Activated CD8-positive, alpha-beta T cell treated with anti-CD3 and anti-CD28 coated beads, Interleukin-2, amount 10 ng/mL, durations not matched to agents 7 days and 5 days (primary cell): ENCODE measurements at places on chromosomes 11 and 22. TPM values are rescaled to one million over a fixed set of nuclear protein-coding genes. Genes with fewer than 3 reads are reported as not detected.

The OR5AS1 gene
- not detected for total RNA-seq

The KLHL35 gene
- 0.31 TPM for total RNA-seq

- H3K36me3 ChIP-seq = peaks cover 18% of the 10 kb centered on the region
- no peak overlapping the region for H3K27ac ChIP-seq
- H3K4me3 ChIP-seq = peak overlapping the region; percentile 6
These were observed 3.2 kb downstream of the FUT4 start for GRCh38 chr11:94546886-94547285.

- H3K27ac ChIP-seq = no peak overlapping the region
- H3K4me3 ChIP-seq = no peak overlapping the region
- peaks cover 35% of the 10 kb centered on the region for H3K4me1 ChIP-seq
- peaks cover 5% of the 10 kb centered on the region for H3K27me3 ChIP-seq
- no peaks in the 10 kb centered on the region for H3K36me3 ChIP-seq
- no peak for DNase-seq
These were observed 12.6 kb downstream of the UPB1 start for GRCh38 chr22:24507716-24508115.

DNA sequence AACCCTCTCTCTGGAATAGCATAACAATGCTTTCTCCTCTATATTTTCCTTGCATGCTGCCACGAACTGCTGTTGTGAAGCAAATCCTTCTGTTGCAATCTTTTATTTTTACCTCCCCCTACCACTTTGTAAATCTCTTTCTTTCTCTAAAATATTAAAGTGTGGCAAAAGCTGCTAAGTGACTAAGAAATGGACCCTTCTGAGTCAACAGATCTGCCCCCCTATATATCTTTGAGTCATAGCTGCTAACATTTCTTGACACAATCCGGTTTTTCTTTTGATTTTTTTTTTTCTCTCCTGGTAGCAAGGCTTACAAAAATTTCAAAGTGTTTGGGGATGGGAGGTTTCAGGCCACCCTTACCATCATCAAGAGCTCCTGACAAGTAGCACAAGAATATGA lies 39.0 kb upstream of the KIRREL3 start:
- no peak overlapping the region for H3K4me3 ChIP-seq
- DNase-seq = no peak
- H3K27me3 ChIP-seq = no peaks in the 10 kb centered on the region
- H3K4me1 ChIP-seq = no peaks in the 10 kb centered on the region
- no peaks in the 10 kb centered on the region for H3K36me3 ChIP-seq
- no peak overlapping the region for H3K27ac ChIP-seq

- no peaks in the 10 kb centered on the region for H3K36me3 ChIP-seq
- peaks cover 3% of the 10 kb centered on the region for H3K27me3 ChIP-seq
- H3K4me1 ChIP-seq = no peaks in the 10 kb centered on the region
These were observed 51.7 kb upstream of the ME3 start for GRCh38 chr11:86724137-86724536.

DNA sequence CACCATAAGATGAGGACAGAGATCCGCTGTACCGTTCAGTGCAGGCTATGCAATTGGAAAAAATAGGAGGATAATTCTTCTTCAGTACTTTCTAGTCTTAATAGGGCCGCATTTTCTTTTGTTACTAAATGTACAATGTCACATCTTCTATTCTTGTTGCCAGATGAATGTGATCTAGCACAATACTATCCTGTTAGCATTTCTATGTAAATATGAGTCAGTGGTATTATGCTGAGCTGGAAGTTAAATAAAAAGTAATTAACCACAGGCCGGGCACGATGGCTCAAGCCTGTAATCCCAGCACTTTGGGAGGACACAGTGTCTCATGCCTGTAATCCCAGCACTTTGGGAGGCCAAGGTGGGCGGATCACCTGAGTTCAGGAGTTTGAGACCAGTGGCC lies 24.4 kb upstream of the BIRC3 start:
- H3K27me3 ChIP-seq = no peaks in the 10 kb centered on the region
- H3K27ac ChIP-seq = no peak overlapping the region
- peaks cover 35% of the 10 kb centered on the region for H3K4me1 ChIP-seq
- H3K36me3 ChIP-seq = no peaks in the 10 kb centered on the region
- H3K4me3 ChIP-seq = no peak overlapping the region

GRCh38 chr11:130706572-130706971 lies 209.7 kb downstream of the SNX19 start:
- no peak overlapping the region for H3K27ac ChIP-seq
- no peak for DNase-seq
- H3K36me3 ChIP-seq = no peaks in the 10 kb centered on the region
- H3K4me1 ChIP-seq = no peaks in the 10 kb centered on the region

- peak overlapping the region; percentile 93 for H3K27ac ChIP-seq
- H3K4me1 ChIP-seq = peaks cover 8% of the 10 kb centered on the region
- no peaks in the 10 kb centered on the region for H3K27me3 ChIP-seq
- DNase-seq = no peak
These were observed 14.0 kb downstream of the MICALL1 start for GRCh38 chr22:37920126-37920525.

DNA sequence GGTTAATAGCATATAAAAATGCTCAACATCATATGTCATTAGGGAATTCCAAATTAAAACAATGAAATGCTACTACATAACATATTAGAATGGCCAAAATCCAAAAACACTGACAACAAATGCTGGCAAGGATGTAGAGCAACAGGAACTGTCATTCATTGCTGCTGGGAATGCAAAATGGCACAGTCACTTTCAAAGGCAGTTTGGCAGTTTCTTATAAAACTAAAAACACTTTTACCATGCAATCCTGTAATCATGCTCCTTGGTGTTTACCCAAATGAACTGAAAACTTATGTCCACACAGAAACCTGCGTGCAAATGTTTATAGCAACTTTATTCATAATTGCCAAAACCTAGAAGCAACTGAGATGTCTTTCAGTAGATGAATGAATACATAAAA lies 105.1 kb downstream of the ARHGAP32 start:
- H3K4me3 ChIP-seq = no peak overlapping the region
- no peaks in the 10 kb centered on the region for H3K36me3 ChIP-seq
- no peaks in the 10 kb centered on the region for H3K27me3 ChIP-seq
- no peak overlapping the region for H3K27ac ChIP-seq
- no peaks in the 10 kb centered on the region for H3K4me1 ChIP-seq

DNA sequence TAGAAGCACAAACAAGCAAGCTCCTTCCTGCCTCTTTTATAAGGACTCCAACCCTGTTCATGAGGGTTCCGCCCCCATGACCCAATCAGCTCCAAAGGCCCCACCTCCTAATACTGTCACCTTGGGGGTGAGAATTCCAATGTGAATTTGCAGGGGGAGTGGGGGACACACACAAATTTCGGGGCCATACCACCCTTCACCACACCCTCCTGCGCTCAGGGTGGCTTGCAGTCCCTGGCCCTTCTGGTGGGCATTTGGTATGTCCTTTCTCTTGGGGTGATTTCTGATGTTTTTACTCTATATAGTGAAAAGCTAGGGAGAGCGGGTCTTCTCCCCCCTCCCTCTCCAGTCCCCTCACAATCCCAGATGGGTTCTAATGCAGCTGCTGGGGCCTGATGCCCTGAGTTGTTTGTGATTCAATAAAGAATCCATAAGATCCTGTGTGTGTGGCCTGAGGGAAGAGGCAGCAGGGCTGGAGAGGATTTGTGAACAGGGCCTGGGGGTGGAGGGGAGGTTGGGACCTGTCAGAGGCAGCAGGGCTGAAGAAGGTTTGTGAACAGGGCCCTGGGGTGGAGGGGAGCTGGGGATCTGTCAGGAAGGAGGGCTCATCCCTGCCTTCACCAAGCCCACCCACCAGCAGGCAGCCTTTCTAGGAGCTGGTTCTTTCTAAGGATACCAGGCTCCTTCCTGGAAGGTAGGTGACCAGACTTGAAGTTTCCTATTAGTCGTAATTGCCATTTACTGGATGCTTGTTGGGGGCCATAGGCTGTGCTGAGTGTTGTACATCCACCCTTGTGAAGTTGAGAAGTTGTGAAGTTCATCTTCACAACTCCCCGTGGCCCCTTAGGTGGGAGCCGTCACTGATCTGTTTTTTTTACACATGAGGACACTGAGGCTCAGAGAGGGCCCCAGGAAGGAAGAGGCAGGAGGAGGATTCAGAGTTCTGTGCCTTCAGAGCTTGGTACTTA lies 7.9 kb downstream of the SLC35C1 start:
- H3K36me3 ChIP-seq = peaks cover 25% of the 10 kb centered on the region
- no peaks in the 10 kb centered on the region for H3K27me3 ChIP-seq
- H3K4me1 ChIP-seq = peaks cover 24% of the 10 kb centered on the region

DNA sequence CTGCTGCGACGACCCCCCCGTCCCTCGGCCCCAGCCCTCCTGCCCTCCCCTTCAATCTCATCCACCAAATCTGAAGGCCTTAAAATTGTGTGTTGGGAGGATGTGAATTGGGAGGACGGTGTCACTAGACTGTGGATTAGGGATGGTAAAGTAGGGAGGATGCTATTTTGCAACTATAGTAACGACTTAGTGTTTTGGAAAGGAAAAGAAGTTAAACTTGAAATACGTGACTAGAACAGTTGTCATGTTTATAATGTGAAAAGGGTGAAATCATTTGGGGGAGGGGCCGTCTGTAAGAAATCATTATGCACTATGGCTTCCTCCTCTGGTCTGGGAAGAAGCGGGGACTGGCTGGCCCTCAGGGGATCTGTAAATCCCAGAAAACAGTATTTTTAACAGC lies 43.4 kb upstream of the NNMT start:
- H3K4me1 ChIP-seq = peaks cover 4% of the 10 kb centered on the region
- no peak for DNase-seq
- no peaks in the 10 kb centered on the region for H3K27me3 ChIP-seq
- H3K36me3 ChIP-seq = no peaks in the 10 kb centered on the region
- H3K4me3 ChIP-seq = no peak overlapping the region

DNA sequence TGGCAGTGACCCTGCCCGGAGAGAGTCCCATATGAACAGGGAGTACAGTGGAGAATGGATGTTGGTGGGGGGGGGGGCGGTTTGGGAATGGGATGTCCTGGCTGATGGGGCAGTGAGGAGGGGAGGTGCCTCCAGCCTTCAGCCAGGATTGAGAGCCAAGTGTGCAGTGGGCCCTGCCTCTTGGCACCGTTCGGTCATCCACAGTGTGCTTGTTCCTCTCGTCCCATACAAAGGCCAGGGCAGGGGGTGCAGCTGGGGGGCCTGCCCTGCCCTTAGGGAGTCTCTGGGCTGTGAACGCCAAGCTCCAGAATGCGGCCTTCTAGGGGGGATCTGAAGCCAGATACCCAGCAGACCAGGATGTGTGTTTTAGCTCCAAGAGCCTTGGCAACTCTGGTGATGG lies 34.0 kb downstream of the KCNC1 start:
- H3K36me3 ChIP-seq = no peaks in the 10 kb centered on the region
- no peaks in the 10 kb centered on the region for H3K27me3 ChIP-seq
- no peak overlapping the region for H3K4me3 ChIP-seq
- H3K27ac ChIP-seq = no peak overlapping the region
- no peaks in the 10 kb centered on the region for H3K4me1 ChIP-seq

DNA sequence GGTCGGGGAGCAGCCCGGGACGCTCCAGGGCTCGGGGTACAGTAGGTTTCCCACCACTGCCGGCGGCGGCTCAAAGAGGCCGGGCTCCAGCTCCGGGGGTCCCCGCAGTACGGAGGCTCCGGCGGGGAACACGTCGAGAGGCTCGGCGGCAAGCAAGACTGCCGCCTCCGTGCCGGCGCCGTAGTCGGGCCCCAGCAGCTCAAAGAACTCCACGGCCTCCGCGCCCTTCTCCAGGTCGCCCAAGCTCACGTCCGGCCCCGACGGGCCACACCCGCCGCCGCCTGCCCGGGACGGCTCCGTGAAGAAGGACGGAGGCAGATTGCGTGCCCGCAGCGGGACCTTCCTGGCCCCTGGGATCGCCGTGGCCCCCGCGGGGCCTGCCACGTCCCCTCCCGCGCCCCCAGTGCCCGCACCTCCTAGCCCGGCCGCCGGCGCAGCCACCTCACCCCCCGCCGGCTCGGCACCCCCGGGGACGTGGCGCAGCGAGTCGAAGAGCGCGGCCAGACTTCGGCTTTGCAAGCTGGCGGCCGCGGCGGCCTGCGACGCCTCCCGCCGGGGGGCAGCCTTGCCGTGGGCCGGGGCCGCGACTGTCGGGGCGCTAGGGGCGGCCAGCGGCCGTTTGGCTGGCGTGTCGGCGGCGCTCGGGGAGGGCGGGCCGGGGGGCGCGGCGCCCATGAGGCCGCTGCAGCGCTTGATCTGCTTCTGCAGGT lies 775 bp downstream of the FAM181B start:
- no peaks in the 10 kb centered on the region for H3K4me1 ChIP-seq
- no peak for DNase-seq
- H3K27ac ChIP-seq = no peak overlapping the region
- H3K36me3 ChIP-seq = no peaks in the 10 kb centered on the region

DNA sequence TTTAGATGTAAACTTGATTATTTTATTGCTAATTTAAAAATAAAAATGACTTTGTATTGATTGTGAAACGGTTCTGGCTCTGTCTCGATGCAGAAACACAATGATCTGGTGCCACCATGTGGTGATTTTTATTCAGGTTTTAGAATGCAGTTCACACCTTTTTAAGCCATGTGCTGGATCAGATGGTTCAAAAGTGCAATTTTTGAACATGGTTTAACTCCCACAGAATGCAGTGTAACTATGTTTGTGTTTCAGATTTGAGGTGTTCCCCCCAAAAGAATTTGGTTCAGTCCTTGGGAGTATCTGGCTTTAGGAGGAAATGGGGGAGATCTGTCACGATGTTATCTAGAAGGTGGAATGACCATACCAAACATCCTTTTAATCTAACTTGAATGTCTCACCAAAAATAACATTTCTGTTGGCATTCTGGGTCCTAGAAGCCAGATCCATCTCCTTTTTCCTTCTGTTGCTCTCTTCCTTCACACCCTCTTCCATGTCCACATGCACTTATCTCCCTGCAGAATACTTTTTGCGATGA lies 7.9 kb downstream of the MRPL16 start:
- H3K27me3 ChIP-seq = no peaks in the 10 kb centered on the region
- H3K27ac ChIP-seq = no peak overlapping the region
- peaks cover 67% of the 10 kb centered on the region for H3K36me3 ChIP-seq
- peaks cover 32% of the 10 kb centered on the region for H3K4me1 ChIP-seq
- DNase-seq = peak; percentile 75
- no peak overlapping the region for H3K4me3 ChIP-seq

DNA sequence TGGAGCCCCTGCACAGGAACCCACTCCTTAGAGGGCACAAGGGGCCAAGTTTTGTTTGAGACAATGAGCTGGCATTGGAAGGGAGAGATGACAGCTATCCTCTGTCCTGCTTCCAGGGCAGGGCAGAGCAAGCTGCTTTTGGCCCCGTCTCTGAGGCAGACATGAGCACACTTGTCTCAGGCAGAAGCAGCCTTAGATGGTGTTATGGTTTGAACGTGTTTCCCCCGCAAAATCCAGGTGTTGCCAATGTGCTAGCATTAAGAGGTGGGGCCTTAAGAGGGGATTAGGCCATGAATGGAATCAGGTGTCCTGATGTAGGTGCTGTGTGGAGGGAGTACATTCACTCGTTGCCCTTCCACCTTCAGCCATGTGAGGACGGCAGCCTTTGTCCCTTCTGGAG lies 2.5 kb downstream of the TP53AIP1 start:
- H3K4me1 ChIP-seq = no peaks in the 10 kb centered on the region
- no peak for DNase-seq
